NCI-H2029 (cell line): ENCODE measurements at places on chromosomes 4 and X.

- DNase-seq = no peak
Measured at GRCh38 chrX:10121787-10122186, 35.0 kb upstream of the CLCN4 start.

GRCh38 chr4:42359711-42360110 is 37.6 kb upstream of the SHISA3 start:
- DNase-seq = no peak

GRCh38 chrX:154374313-154375155 is at the start of gene FLNA:
Gene FLNA (minus strand): TSS chrX:154374634. CDS start chrX:154371245, 3,389 bp downstream.
- DNase-seq = no peak

- DNase-seq = no peak
Measured at GRCh38 chr4:8199594-8200301, 658 bp downstream of the SH3TC1 start.

DNA sequence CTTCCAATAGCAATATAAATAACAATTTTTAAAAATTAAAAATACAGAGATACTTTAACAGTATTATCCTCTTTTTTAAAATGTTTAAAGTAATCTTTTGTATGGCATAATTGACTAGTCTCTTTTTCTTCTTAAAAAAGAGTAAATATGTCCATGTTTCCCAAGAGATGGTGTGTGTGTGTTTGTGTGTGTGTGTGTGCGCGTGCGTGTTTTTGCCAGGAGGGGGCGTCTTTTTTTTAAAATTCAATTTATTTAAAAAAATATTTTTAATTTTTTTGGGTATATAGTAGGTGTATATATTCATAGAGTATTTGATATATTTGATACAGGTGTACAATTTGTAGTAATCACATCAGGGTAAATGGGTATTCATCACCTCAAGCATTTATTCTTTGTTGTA is 1073.7 kb downstream of the PCDH7 start:
- DNase-seq = no peak

DNA sequence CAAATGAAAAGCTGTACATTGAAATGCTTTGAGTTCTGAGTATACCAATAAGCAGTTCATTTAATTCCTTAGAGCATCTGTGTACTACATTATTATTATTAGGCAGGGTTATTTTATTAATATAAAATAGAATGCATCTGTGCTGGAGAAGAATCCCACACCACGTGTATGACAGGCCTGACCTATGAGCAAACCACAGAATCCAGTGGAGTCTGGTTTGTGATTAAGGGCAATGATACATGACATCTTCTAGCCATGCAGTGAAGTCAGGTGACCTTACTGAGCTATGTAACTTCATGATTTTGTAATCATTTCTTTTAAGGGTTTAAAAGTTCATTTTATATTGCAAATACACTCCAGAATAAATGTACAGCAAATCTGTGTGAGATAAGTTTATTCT is 1165.0 kb upstream of the TENM3 start:
- DNase-seq = no peak

DNA sequence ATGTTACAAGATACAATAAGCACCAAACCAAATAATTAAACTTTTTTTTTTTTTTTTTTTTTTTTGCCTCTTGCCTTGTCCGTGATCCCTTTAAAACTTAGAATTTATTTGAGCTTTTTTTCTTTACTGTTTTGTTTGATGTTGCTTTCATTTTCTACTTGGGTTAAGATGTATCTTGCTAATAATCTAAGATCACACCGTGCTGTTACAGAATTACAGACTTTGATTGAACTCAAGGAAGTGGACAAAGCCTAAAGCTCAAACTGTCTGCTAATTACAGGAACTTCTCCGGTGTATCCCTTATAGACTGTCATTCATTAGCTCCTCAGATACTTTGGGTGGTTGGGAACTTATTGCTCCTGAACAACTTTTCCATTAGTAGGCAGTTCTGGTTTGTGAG is 26.5 kb downstream of the STIM2 start:
- no peak for DNase-seq

DNA sequence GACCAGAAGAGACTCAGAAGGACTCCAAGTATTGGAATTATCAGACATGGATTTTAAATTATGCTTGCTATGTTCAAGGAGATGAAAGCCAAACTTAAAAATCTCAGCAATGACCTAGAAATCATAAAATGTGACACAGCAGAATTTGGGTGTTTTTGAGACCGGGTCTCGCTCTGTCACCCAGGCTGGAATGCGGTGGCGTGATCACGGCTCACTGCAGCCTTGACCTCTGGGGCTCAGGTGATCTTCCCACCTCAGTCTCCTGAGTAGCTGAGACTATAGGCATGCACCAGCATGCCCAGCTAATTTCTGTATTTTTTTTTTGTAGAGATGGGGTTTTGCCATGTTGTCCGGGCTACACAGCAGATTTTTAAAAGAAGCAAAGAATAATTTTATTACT is 12.7 kb downstream of the TAB3 start:
- no peak for DNase-seq

- DNase-seq = no peak
Measured at GRCh38 chr4:140659943-140660700, 91.4 kb upstream of the UCP1 start.

GRCh38 chrX:73262991-73263390 is 48.3 kb upstream of the NAP1L2 start:
- no peak for DNase-seq

GRCh38 chr4:2941138-2942036 is 21.8 kb downstream of the NOP14 start:
- no peak for DNase-seq

DNA sequence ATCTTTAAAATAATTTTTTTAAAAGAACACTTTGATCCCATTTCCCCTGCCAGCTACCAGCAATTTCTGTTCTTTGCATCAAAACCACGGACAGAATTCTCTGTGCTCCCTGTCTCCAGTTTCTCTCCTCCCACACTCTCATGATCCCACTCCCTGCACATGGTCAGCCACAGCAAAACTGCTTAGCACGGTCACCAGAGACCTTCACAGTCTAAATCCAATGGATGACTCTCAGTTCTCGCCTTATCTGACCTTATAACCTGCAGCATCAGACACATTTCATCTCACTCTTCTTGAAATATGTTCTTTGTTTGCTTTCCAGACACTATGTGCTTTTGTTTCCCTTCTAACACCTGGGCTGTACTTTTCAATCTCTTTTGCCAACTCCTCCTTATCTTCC is 131.5 kb downstream of the NR3C2 start:
- no peak for DNase-seq

DNA sequence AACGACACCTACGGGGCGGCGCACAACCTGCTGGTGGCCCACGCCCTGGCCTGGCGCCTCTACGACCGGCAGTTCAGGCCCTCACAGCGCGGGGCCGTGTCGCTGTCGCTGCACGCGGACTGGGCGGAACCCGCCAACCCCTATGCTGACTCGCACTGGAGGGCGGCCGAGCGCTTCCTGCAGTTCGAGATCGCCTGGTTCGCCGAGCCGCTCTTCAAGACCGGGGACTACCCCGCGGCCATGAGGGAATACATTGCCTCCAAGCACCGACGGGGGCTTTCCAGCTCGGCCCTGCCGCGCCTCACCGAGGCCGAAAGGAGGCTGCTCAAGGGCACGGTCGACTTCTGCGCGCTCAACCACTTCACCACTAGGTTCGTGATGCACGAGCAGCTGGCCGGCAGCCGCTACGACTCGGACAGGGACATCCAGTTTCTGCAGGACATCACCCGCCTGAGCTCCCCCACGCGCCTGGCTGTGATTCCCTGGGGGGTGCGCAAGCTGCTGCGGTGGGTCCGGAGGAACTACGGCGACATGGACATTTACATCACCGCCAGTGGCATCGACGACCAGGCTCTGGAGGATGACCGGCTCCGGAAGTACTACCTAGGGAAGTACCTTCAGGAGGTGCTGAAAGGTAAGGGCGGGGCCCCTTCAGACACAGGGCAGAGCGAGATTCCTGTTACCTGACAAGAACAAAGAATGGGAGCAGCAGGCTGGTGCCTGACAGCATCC is 11.7 kb downstream of the RPL9 start:
- peak; percentile 60 for DNase-seq

- no peak for DNase-seq
Measured at GRCh38 chr4:23759066-23759465, 130.8 kb downstream of the PPARGC1A start.

GRCh38 chrX:151676196-151676595 is 19.1 kb upstream of the PRRG3 start:
- DNase-seq = no peak

DNA sequence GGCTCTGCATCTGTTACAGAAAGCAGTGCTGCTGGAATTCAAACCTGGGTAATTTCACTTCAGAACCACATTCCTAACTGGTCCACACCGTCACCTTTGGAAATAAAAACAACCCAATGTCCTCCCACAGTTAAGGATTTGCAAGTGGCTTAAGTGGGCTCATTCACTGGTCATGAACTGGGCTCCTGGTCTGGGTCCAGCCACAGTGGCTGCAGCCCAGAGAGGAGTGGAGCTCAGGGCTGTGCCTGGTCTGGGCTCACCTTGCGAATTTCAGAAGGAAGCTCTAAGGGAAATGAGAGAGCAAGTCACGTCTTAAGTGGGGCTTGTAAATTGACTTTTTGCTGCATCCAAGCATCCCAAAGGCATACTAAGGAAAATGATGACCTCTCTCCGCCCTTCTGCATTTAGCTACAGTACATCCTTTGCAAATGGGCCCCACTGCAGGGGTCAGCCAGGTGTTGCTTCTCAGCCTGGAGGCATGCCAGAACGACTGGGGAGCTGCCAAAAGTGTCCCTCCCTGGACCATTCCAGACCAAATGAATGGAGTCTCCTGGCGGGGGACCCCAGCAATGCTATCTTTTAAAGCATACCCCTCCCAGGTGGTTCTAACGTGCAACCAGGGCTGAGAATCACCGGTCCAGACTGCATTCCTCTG is 25.6 kb upstream of the CRMP1 start:
- DNase-seq = no peak

- DNase-seq = no peak
Measured at GRCh38 chr4:9602389-9602914, 158.2 kb downstream of the DEFB131A start.

- DNase-seq = no peak
Measured at GRCh38 chrX:118496763-118497079, 1.1 kb downstream of the DOCK11 start.

GRCh38 chrX:68072041-68072440 is 361.3 kb downstream of the OPHN1 start:
- DNase-seq = no peak

DNA sequence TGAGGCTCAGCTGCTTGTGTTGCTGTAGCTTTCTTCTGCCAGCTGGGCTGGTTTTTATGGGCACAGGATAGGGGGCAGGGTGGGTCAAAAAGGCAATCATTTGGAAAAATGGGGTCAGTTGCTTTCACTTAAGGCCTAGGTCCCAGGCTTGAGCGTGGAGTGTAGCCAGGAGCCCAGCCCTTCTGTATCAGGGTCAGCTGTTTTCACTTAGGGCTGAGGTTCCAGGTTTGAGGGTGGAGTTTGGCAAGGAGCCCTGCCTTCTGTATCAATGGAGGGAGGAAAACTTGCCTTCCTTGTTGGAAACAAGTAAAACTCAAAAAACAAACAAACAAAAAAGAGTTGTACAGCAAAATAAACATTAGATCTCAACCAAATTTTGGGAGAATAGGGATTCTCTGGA is 37.0 kb upstream of the UGT8 start:
- DNase-seq = no peak

GRCh38 chr4:150699599-150699998 is 117.6 kb downstream of the MAB21L2 start:
- no peak for DNase-seq

- no peak for DNase-seq
Measured at GRCh38 chr4:133498149-133498548, 349.1 kb downstream of the PCDH10 start.

DNA sequence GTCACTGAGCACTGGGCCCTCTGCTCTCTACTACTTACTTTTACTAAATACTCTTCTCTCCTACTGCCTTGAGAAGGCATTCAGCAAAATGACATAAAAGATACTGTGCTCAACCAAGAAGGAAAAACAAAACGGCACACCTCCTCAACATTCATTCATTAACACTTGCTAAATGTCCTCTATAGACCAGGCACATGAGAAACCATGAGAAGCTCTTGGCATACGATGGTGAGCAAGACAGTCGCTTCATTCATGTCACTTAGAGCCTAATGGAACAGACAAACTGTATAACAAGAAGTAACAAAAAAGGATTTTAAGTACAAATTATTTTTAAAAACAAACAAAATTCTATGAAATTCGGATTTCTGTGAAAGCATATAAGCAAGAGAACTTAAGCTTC is 38.7 kb downstream of the COL25A1 start:
- no peak for DNase-seq

GRCh38 chrX:15903186-15903681 is 48.6 kb upstream of the AP1S2 start:
- DNase-seq = no peak

DNA sequence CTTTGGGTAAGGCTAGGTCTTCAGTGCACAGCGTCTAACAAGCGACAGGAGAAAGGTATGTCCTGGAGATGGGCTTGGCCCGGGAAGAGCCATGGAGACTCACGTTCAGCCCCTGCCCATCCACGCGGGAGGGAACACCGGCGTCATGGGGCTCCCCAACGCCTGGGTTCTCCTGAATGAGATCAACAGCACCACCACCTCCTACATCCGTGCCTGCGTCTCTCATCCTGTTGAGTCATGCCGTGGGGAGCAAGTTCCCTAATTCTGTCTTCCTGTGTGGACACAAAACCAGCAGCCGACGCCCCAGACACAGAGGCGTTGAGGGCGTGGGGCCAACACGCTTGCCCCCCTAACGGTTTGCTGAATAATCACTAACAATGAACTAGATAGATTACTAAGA is 20.1 kb upstream of the IL3RA start:
- DNase-seq = no peak

GRCh38 chr4:82639971-82640370 is 78.2 kb upstream of the TMEM150C start:
- no peak for DNase-seq

DNA sequence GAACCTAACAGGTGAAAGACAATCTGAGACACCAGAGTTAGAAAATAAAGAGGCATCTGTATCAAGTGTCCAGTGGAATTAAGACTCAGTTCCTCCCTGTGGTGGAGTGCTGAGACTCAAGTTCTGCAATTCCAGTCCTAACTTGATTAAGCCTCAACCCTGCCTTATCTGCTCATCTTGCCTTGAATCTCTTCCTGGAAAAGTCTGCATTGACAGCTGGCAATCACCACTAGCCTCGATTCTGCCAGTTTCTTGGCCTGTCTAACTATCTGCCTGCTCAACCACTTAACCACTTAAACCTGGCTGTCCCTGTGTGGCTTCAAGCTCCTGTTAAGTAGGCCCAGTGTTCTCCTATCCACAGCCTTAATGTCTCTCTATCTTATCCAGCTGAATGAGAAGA is 22.4 kb upstream of the NEIL3 start:
- no peak for DNase-seq

DNA sequence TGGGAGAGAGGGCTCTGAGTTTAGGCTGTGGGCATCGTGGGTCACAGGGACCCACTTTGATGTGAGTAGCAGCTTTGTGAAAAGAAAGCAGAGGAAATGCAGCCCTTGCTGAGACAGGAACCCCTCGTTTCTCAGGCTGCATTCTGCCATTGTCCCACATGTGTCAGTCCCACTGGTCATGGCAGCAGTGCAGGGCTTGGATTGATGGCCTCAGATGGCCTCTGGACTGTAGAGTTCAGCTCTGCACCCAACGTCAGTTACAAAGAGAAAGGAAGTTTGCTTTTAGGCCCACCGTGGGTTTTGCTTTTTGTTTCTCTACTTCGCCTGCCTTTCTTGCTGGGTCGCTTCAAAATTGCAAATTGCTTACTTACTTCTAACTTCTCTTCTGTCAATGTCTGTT is 248.3 kb upstream of the KLF3 start:
- DNase-seq = no peak
